Large intestine (tissue), 12 donors: ENCODE measurements at places on chromosomes 3 and 15.

- no peak for DNase-seq
Measured at GRCh38 chr15:78537266-78537905, 2.9 kb upstream of the PSMA4 start.

DNA sequence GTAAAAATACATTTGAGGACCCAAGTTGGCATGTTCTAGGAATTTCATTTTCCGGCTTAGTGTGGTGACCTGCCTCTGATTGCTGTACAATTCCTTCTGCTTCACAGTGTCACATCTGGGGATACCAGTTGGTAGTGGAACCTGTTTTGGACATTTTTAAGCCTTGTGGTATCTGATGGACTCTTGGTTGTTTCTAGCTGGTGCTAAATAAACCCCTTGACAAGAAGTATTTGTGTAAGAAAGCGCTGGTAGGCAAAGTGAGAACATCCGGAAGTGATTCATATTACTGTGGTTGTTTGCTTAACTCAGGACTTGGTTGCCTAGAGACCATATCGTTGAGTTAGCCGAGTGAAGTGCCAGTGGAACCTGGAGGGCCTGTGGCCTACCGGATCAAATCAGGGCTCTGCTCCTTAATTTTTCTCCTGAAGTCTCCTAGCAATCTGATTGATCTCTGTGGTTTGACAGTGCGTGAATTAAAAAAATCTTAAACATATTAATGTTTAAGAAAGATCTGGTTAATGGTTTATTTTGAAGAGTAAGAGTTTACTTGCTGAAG, 12.8 kb downstream of the IQGAP1 start:
- peak; percentile 89 for DNase-seq

DNA sequence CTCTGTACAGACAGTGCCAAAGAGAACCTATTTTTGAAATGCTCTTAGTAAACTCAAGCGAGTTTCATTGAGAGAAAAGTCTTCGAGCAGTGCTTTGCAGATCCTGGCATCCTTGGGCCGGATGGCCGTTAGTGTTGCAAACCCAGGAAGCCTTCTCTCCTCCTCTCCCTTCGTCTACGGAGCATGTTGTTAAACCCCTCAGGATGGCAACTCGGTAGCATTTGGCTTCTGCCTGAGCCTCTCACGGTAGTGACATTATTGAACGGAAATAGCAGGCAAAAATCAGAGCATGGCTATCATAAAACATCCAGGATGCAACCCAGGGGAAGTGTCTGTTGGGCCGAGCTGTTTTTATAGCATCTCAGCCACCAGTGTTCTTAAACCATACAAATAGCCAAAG, 6.7 kb upstream of the SEC13 start:
- DNase-seq: no peak

DNA sequence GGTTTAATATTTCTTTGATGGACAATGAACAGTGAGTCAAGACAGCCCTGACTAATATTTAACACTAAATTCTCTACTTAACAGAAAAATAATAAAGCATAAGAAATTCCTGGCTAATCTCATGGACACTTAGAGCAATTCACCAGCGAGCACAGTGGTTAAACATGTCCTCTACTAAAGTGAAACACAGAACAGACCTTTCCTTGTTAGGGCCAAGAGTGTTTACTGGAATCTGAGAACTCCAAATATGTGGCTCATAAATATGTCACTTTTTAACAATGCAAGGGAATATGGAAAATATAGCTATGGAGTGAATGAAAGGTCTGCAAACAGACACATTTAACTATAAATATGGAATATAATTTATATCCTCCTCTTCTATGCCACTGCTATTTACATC, 18.6 kb upstream of the IGSF10 start:
- DNase-seq: no peak

GRCh38 chr15:93759629-93760028, 471.7 kb upstream of the MCTP2 start:
- DNase-seq: no peak

- DNase-seq: no peak
Measured at GRCh38 chr3:82087958-82088357, 326.5 kb upstream of the GBE1 start.

DNA sequence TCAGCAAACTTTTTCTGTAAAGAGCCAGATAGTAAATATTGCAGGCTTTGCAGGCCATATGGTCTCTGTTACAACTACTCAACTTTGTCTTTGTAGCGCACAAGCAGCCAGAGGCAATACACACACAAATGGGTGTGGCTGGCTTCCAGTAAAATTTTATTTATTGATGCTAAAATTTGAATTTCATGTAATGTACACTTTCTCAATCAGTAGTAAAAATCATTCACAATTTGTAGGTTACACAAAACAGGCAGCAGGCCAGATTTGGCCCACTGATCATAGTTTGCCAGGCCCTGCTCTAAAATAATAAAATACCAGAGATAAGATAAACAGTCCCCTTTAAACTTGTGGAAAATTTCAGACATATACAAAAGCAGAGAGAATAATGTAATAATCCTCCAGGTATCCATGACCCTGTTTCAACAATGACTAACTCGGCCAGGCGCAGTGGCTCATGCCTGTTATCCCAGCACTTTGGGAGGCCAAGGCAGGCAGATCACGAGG, 330.3 kb downstream of the SHQ1 start:
- peak; percentile 27 for DNase-seq

DNA sequence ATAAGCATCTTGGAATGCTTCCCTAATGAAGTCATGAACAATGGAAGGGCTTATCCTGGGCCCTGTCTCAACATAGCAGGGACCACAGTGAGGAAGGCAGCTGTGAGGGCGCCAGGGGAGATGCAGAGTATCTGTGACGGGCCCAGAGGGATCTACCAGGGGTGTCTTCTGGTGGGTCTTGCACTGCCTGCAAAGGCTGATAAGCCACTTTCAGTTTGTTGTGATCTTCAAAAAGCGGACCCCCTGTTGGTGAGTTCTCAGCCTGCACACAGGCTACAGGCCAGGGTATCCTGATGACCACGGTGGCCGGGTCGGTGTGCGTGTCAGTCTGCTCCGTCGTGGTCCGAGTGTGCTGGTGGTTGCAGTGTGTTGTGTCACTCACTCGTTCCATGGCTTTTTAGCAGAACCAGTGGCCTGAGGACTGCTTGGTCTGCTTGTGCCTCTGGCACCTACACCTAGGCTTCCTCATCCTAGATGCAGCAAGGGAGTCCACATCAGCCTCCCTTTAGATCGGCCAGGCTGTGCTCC, 46.8 kb downstream of the CHDH start:
- no peak for DNase-seq

- no peak for DNase-seq
Measured at GRCh38 chr3:146521394-146521793, 23.0 kb downstream of the PLSCR1 start.

DNA sequence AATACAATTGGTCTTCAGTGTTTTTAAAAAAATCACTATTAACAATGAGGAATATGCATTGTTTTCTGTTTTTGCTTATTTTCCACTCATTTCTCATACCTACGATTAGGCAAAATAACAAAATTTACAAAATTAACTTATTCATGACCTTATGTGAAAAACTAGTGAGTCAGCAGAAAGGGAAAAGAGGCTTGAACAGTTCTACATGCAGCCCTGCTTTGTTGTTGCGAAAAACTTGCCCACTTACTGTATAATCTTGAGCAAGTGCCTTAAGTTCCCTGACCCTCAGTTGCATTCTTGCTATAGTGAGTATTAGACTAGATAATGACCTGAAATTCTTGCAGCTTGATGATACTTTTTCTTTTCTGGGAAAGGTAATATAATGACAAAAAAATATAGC, 551.1 kb upstream of the BCHE start:
- no peak for DNase-seq

- DNase-seq: no peak
Measured at GRCh38 chr15:69395460-69395859, 18.7 kb upstream of the KIF23 start.

DNA sequence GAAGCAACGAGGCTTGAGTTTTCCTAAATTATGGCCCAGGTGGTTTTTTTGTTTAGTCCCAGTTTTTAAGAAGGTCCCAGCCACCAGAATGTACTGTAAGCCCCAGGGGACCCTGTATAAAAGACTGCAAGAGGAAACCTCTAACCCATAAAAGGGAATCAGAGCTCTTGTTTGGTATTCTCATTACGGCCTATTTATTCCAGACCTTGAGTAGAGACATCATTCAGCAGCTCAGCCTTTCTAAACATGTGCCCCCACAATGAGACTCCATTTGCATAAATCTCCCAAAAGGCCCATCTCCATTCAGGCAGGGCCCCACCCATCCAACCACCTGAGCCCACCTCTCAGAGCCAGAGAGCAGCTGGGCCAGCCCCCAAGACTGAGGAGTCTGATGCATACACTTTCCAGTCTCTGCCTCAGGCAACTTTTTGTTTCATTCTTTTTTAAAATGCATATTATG, 25.7 kb downstream of the ZDHHC3 start:
- no peak for DNase-seq

- DNase-seq: peak; percentile 3
Measured at GRCh38 chr3:12622335-12622734, 41.6 kb downstream of the RAF1 start.
